ENCODE measurements at places on chromosomes 5 and 9.
A peak's percentile ranks its signal among the peaks of the same experiment; 100 is the strongest.

DNA sequence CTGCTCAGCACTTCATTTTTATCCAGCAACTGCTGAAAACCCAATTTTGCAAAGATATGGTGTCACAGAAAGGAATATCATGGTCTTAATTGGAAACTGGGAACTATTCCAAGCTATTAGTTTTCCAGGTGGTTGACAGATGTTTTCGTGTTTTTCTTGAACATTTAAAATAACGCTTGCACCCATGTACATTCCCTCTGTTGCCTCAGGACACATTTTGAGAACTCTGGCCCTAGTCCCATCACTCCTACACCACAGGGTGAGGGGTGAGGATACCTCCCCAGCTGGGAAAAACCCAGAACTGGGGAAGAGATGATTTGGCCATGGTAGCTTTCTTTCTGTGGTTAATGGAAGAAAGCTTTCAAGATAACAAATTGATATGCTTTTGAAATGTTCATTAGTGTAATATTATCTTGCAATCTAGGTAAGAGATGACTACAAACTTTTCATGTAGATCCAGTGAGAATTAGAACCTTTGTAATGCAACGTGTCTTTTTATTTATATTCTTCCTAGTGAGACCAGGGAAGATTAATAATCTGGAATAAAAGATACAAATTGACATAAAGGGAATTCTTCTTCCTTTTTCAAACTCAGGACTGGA, 627.0 kb downstream of the RAB3C start:
- DNase-seq, result no peak

- DNase-seq, result no peak
Observed at GRCh38 chr9:128787659-128788058, 606 bp downstream of the TBC1D13 start.

GRCh38 chr5:73853091-73853490, 227.1 kb downstream of the ARHGEF28 start:
- no peak for DNase-seq

- DNase-seq, result no peak
Observed at GRCh38 chr9:78324682-78325081, 27.8 kb downstream of the PSAT1 start.

- no peak for DNase-seq
Observed at GRCh38 chr9:122126331-122127261, 33.0 kb downstream of the NDUFA8 start.

DNA sequence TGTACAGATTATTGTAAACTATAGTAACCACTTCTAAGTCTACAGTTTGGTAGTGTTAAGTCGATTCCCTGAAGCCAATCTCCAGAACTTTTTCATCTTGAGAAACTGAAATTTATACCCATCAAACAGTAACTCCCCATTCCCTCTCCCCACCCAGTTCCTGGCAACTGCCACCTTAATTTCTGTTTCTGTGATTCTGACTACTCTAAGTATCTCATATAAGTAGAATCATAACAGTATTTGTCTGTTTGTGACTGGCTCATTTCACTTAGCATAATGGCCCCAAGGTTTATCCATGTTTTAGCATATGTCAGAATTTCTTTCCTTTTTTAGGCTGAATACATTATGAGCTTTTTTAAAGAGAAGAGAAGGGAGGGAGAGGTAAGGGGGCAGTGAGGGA, 61.4 kb downstream of the SPOCK1 start:
- DNase-seq, result no peak

GRCh38 chr5:137313526-137314175, 185.5 kb downstream of the SPOCK1 start:
- no peak for DNase-seq

- peak; percentile 55 for DNase-seq
Observed at GRCh38 chr5:112419164-112419985, at the start of gene EPB41L4A. Gene EPB41L4A, minus strand, starts transcription at chr5:112419277. Its CDS starts 238 bp downstream, at chr5:112419039.

GRCh38 chr5:80219391-80219790, 36.5 kb downstream of the SERINC5 start:
- no peak for DNase-seq

DNA sequence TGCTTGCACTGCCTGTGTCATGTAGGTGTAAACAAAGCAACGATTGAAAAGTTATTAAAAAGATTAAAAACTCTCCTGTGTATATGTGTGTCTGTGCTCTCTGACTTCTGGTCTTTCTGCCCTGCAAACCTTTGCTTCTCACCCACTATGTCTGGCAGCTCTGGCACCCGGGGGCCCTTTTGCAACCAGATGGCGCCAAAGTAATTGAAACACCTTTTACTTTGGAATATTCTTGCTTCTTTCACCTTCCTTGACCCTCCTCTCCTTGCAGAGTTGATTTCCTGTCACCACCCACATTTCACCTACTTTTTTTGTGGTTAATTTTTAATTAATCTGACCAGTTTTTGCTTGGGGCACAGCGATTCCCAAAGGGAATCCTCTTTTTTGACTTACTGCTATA, 275.5 kb downstream of the ARHGEF28 start:
- no peak for DNase-seq

DNA sequence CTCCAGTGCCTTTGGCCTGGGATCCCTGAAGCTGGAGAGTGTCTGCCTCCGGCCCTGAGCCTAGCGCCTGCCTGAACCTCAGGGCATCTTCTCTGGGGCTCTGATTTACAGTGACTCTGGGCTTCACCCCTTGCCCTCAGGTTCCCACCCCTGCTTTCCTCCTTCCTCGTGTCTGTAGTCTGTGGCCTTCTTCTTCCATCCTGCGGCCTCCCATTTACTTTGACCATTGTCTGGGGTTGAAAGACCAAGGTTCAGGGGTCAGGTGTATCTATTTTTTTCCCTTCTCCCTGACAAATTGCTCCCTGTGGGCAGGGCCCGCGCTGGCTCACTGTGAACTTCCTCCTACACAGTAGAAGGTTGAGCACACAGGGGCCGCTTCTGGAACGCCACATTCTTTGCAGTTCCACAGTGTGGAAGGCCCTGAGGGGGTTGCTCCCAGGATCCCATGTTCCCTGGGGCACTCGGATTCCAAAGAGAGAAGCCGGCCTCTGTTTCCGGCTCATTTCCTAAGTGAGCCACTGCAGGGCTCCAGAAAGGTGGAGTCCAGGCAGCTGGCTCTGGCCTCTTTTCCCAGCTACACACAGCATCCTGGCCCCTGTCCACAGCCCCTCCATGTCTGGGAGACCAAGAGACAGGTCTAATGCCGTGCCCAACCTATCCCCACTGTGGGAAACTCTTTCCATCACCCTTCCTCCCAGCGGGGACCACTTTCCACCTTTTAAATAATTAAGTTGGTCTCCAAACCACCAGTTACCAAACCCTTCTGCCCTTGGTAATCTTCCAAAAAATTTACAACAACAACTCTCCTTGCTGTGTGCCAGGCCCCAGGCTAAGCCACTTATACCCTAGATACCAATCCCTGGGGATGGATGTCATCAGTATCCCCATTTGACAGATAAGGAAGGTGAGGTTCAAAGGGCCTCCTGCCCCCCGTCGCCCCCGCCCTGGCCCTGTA, 140.3 kb upstream of the IER5L start:
- DNase-seq, result no peak

GRCh38 chr9:136729144-136729543, 13.6 kb downstream of the LCN10 start:
- DNase-seq, result no peak

- DNase-seq, result no peak
Observed at GRCh38 chr5:40270274-40270845, 409.4 kb upstream of the PTGER4 start.

- peak; percentile 28 for DNase-seq
Observed at GRCh38 chr5:77139001-77139400, 51.9 kb upstream of the ZBED3 start.

GRCh38 chr9:114390952-114391351, 3.2 kb upstream of the AKNA start:
- no peak for DNase-seq

GRCh38 chr5:146565764-146566367, 49.9 kb upstream of the GPR151 start:
- DNase-seq, result peak; percentile 18

DNA sequence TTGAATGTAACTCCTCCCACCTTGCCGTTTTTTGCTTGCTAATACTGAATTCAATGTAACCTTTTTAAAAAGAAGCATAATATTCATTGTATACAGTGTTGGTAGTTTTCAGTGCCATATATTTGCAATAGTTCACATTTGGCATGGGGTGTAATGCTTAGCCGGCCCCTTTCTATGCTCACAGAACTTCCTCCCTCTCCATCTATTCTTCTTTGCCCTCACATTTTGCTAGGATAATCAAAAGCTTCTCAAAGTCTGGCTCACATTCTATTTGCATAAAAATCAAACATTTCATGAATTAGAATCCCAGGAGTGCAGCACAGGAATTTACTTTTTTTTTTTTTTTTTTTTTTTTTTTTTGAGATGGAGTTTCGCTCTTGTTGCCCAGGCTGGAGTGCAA, 226.3 kb upstream of the MPDZ start:
- no peak for DNase-seq

- DNase-seq, result peak; percentile 40
Observed at GRCh38 chr5:72459089-72459661, 48.0 kb downstream of the ZNF366 start.

Data from left kidney (tissue), 8 donors.